ENCODE measurements at places on chromosomes 5 and 9. TPM values are rescaled to one million over a fixed set of nuclear protein-coding genes. Genes with fewer than 3 reads are reported as not detected.

DNA sequence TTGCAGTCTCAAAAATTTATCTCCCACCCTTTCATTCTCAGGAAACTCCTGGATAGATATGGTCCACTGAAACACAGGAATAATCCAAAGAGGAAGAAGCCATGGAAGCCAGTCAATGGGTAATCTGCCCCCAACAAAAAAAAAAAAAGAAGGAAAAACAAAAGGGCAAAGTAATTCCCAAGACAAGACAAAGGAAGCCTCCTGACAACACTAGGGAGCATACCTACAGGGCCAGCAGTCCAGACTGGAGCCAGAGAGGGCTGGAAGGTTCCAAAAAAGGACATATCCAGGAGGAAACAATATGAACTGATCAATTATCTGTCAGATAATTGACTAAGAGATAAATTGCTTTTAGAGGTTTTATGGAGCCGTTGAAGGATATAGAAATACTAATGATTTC lies 12.9 kb downstream of the FNIP1 start:
- no peak for DNase-seq

The NIM1K gene
- total RNA-seq, result 0.50 TPM

- peak; percentile 69 for DNase-seq
Observed at GRCh38 chr5:96816411-96816939, 8.7 kb upstream of the ERAP1 start.

- DNase-seq, result no peak
Observed at GRCh38 chr5:129474544-129474943, 14.4 kb downstream of the ADAMTS19 start.
